ENCODE measurements at places on chromosomes 3 and 15.

DNA sequence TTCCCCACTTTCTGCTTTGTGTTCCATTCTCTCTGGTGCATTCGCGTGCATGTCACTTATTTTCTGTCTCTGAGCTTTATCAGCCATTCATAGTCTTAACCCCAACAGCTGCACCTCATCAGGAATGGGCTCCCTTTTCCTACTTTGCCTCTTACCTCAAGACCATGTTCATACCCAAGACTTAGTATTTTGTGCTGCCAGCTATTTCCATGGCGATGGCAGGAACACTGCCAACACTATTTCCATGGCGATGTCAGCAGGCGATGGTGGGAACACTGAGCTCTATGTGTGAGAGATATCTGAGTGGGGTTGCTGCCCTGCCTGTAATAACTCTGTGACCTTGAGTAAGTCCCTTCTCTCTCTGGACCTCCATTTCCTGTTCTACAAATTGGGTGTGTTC, 5.5 kb downstream of the ZNF35 start:
- no peak for DNase-seq

GRCh38 chr3:4548356-4548755, 55.2 kb downstream of the ITPR1 start:
- DNase-seq, result no peak

DNA sequence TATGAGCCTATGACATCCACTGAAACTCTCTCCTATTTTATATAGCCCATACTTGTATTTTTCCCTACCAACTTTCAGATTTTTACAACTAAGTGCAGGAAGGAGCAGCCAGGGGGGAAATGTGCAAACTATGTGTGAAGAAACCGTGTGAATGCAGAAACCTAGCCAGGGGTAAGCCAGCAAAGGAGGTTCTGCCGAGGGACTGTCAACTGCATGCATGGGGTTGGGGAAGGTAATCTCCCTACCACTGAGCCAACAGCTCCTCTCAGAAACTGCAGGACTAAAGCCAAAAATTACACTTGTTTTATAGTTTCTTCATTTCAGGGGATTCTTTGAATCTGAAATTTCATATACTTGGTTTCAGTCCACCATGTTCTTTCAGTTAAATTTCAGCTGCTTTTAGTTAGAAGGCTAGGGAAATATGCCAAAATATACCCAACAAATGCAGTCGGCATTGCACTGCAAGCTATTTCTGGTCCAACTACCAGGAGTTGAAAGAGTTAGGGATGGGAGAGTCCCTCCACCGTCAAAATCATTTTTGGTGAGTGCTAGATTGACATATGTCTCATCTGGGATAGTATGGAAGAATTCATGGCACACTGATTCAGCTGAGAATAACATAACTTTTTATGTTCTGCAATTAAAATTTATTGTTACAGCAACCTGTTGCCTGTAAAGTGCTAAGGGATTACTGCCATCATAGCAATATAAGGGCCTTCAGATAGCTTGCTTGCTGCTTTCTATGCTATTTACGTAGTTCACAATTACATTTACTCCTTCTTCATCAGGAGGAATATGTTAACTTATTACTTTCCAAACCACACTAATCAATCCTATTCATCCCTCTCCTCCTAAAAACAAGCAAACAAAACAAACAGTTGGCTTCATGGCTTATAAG, 904.2 kb downstream of the ROBO1 start:
- no peak for DNase-seq

- DNase-seq, result no peak
These were observed 1.8 kb upstream of the TGFBR2 start for GRCh38 chr3:30604558-30604957.

DNA sequence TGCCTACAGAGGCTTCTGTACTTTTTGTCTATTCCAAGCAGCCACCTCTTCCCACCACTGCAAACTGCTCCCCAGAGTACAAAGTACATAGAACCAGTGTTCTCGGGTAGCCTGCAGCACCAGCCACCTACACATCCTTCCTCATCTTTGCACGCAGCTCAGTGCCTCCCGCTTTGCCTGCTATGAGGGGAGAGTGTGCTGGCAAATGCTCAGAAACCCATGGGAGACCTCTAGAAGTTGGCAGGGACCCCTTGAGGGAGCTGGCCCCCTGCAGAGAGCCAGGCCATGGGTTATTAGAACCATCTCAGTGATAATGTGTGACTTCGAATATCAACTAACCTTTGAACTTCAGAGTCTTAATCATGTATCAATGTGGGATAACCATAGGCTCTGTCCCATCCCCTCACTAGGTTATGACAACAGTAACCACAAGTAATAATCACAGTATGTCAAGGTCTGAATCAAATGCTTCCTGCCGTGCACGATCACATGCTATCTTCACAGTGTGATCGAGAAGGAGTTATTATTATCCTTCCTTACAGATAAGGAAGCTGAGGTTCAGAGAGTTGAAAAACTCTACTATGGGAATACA, 22.8 kb upstream of the SMAD3 start:
- DNase-seq, result no peak

DNA sequence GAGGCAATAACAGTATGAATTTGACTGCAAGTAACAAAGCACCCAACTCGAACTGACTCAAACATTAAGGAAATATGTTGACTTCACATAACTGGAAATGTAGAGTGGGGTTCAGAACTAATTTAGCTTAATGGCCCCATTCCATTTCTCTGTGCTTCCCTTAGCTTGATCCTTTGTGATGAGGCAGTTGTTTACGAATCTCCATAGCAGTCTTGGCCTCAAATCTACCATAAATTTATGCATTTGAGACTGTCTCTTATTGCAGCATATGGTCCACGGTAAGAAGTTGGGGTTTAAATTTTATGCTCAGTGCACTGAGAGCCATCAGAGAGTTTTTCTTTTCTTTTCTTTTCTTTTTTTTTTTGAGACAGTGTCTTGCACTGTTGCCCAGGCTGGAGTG, 148.7 kb upstream of the POU1F1 start:
- no peak for DNase-seq

All from AG04450 (cell line).